ENCODE measurements at places on chromosomes 11 and 22.

DNA sequence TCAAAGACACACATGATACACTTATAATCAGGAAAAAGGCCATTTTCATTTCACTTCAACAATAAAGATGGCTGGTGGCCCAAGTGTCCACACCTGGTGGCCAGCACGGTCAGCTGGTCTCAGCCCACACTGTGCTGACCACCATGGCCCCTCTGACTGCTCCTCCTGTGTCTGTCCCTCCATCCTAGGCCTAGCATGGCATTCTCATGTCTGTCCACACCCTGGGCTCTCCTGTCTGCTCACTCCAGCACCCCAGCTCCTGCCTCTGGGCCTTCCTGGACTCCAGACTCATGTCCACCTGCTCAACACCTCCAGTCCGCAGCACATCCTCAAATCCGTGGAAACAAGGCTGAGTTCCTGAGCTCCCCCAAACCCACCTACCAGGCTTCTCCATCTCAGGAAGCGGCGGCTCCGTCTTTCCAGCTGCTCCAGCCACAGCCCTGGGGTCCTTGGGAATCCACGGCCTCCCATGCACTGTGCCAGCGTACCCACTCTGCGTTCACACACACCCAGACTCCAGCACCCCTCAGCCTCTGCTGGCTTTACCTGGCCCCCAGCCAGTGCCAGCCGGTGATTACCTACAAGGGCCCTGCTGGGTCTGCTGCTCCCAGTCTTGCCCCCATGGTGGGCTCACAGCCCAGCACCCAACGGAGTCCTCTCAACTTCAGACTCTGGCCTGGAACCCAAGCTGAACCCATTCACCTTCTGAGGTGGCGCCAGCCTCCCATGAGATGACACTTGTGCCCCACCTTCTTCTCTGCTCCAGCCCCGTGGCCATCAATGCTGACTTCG lies 13.9 kb downstream of the SIRT3 start:
- no peak for DNase-seq

DNA sequence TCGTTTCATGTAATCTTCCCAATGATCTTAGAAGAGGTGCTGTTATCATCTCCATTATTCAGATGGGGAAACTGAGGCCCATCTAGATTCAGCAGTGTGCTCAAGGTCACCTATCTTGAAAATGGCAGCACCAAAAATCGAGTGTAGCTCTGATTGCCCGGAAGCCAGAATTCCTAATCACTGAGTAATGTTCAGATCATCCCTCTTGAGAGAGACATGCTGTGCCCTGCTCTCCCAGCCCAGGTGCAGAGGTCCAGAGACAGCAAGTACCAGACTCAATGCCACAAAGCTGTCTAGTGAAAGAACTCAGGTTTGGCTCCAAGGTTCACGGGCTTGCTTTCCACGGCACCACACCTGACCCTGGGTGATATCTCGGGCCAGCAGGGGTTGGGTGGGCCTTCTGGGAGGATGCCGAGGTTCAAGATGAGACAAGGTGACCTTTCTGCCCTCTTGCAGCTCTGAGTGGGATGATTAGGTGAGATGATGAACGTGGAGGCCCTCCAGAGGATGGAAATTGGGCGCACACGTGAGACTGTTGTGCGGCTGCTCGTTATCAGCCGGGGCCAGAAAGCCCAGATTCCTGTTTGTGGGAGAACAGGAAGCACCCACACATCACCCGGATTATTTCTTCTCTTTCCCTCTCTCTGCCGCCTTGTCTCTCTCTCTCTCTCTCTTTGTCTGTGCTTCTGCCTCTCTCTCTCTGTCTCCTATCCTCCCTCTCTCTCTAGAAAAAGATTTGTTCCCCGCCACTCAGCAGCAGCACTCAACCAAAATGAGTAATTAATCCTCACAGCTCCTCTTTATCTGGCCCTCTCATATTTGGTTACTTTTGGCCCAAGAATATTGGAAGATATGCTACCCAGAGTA lies 19.0 kb upstream of the RASD2 start:
- DNase-seq = no peak

DNA sequence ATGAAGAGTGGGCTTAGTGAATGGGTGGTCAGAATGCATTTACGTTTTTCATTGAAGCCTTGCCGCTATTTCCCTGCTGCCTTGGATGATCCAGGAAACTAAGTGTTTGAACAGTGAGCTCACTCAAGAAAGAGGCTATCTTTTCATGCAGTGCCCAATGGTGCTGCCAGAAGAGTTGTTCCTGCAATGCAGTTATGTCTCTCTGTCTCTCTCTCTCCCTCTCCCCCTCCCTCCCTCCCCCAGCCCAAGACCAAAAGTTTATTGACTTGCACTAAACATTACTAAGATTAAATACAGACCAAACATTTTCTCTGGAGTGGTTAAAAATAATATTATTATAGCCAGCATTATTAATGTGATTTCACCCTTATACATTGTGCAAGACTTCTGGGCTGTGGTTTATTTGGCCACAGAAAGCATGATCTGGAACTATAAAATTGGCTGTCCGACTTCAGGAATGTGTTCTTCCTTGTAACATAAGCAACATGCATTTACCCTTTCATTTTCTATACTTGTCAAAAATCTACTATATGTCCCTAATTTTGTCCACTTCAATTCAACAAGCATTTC lies 6.6 kb upstream of the FUT4 start:
- no peak for DNase-seq

- DNase-seq = no peak
Observed at GRCh38 chr11:63869683-63870082, 30.8 kb downstream of the MARK2 start.

Measured in HuH-7.5 (cell line).